ENCODE measurements at places on chromosomes 6 and 20.

DNA sequence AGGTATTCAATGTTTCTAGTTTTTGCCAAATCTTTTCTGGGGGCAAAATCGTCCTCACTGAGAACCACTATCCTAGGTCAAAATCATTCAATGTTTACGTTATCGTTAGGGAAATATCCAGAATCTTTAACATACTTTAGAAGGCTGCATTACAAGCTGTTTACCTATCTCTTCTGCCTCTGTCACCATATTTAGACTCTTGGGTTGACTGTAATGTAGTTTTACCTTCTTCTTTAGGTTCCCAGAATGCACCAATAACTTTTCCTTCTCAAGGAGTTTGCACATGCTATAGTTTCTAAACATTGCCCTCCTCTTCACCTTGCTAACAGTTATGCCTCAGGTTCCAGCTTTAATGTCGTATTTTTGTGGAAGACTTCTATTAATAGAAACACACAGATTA lies 1185.5 kb upstream of the ADGRB3 start:
- no peak for DNase-seq

GRCh38 chr6:108556866-108557493 lies 3.7 kb upstream of the FOXO3 start:
- peak; percentile 4 for DNase-seq

GRCh38 chr20:3106658-3107463 lies 22.3 kb upstream of the AVP start:
- DNase-seq, result no peak

DNA sequence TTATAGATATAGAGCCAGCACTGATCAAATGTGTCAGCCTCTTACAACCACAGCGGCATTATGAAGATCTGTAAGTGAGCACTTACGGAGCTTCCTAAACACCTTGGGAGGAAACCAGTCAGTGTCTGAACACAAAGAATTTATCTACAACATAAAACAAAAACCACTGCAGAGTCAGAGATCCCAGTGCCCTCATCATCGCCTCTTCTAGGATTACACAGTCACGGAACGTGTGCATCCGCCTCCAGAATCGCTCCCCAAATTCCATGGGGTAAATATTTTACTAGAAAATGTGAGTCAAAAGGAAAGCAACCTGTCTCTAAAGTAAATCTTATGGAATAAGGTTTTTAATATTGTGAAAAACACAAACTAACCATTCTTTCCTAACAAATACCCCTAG lies 243.6 kb downstream of the PACRG start:
- DNase-seq, result no peak

DNA sequence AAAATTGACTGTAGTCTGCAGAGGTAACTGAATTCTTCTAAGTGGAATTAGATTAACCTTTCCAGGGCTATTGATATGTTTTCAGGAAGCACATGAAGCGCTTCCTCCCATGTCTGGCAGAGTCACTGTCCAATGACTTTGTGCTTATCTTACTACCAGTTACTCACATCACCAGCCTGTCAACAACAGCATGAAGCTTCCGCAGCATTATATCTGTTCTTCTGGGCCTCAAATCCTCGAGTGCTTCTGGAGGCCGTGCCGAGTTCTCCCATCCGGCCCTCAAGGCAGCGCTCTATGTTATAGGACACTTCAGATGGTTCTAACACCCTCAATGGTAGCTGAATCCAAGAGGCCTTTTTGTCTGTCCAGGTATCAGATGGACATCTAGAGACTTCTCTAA lies 33.2 kb downstream of the PSMG4 start:
- DNase-seq, result no peak

DNA sequence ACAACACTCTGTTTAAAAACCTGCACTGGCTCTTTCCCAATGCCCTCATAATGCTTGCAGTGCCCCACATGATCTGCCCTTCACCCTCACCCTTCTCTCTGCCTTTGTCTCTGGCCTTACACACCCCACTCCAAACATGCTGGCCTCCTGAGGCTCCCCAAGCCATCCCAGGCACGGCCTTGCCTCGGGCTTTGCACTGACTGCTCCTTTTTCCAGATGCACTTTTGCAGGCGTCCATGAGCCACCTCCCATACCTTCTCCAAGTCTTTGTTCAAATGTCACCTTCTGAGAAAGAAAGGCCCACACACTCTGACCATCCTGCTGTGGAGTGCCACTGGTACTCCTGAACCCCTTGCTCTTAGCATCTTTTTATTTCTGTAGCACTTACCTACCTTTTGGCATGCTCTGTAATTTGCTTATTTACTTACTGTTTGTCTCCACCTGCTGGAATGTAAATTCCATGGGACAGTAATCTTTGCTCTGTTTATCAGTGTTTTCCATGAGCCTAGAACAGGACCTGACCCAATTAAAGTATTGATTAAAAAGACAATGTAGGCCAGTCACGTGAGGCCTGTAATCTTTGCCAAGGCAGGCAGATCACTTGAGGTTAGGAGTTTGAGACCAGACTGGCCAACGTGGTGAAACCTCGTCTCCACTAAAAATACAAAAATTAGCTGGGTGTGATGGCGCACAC lies 30.7 kb downstream of the GFRA4 start:
- DNase-seq, result no peak

DNA sequence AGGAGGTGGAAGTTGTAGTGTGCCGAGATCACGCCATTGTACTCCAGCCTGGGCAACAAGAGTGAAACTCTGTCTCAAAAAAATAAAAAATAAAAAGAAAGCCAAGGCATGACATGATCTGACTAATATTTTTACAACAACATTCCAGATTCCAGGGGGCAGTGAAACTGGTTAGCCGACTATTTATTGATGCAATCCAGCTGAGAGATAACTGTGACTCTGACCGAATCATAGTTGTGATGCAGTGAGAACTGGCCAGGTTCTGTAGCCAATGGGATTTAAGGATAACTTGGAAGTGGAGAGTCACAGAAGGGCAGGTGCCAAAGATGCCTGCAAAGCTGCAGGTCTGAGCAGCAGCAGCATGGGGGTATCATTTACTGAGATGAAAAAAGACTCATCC lies 82.9 kb upstream of the TSHZ2 start:
- DNase-seq, result no peak

DNA sequence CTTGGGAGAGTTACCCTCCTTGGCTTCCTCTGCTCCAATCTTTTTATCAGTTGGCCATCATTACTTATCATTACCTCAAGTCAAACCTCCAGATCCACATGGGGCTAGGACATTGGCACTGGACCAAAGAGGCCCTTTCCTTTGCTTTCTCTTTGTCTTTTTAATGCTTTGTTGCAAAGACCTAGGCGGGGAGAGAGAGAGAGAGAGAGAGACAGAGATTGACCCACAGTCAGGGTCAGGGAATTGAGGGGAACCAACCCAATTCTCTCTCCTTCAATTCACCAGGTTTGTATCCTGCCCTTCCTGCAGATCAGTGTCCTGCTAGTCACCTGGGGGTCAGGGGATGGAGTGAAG lies 3.5 kb upstream of the VEGFA start:
- no peak for DNase-seq

GRCh38 chr6:149060985-149061760 lies 256.3 kb upstream of the TAB2 start:
- DNase-seq, result peak; percentile 59

DNA sequence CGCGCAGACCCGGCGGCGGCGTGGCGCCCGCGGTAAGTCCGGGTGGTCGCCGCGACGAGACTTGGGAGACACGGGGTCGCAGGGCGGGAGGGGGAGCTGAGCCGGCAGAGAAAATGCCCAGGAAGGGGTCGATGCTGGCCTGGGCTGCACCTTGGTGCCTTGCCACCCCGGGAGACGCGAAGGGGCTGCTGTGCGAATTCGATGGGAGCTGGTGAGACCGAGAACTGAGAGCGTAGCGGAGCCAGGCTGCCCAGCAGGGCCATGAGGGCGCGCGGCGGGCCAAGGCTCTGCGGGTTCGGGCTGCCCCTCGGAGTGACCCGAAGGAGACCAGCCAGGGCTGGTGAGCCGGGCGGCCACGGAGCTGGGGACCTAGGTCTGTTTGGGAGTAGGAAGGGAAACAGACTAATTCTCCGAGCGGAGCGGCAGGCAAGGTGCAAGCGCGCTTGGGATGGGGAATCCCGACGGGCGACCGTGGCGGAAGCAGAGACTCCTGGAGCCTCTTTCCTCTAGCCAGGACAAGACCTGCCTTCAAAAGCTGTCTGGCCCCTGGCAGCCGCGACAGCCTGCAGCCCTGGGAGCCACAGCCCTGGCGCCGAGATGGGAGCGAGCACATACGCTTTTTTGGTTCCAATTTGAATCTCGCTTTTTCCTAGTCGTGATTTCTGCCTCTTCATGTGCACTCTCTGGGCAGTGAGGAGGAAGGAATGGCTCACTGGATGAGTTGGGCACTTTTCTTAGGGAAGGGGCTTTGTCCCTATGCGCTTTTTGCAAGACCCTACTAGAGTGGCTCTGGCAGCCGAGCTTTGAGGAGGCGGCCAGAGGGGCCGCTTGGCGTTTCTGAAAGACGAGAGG lies 691 bp downstream of the SYNDIG1 start:
- no peak for DNase-seq

- no peak for DNase-seq
Observed at GRCh38 chr20:61723529-61724257, 342.0 kb downstream of the TAF4 start.

GRCh38 chr20:51286758-51287157 lies 255.8 kb downstream of the NFATC2 start:
- no peak for DNase-seq

- no peak for DNase-seq
Observed at GRCh38 chr20:15653396-15654207, 919.6 kb downstream of the KIF16B start.

DNA sequence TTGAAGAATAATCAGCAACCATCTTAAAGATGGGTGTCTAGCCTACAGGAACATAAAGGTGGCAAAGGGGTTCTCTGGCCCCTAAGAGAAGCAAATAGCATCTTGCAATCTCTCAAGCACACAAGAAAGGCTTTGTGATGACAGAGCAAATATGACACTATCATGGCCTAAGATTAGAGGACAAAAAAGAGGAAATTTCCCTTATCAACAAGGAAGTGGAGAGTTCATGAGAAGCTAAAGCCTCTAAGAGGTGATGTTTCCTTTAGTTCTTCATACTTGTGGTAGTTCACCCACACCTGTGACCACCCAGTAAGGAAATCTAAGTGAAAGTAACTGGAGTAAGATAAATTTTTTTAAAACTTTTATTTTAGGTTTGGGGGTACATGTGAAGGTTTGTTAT lies 88.4 kb downstream of the OLIG3 start:
- no peak for DNase-seq

GRCh38 chr6:159832946-159833345 lies 32.9 kb downstream of the PNLDC1 start:
- no peak for DNase-seq

DNA sequence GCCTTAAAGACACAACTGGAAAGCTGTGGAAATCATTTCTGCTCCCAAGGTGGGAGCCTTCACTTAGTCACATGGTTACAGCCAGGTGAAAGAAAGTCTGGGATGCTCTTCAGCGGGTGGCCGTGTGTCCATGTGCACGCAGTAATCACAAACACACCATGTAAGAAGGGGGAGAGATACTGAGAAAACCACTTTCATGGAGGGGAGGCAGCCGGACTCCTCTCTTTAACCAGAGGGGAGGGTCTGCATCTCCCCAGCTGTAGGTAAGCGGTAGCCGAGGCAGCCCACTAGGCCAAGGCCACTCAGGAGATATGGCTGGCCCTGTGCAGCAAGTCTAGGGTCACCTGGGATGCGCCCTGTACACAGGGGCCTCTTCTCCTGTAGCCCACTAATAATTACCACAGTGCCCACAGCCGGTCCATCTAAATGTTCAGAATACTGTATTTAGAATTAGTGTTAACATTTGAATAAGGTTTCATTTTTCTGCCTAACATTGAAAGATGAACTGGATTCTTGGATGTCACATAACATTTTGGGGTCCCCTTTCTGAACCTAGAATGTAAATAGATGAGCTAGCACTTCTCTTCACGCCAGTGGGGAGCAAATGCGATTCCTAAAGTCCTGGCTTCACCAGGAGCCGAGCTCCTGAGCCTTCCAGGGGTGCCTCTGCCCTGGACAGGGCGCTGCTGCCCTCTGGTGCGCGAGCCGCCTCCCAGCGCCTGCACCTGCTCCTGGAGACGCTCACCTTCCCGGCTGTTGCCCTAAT lies 15.9 kb downstream of the GPR31 start:
- DNase-seq, result peak; percentile 27

DNA sequence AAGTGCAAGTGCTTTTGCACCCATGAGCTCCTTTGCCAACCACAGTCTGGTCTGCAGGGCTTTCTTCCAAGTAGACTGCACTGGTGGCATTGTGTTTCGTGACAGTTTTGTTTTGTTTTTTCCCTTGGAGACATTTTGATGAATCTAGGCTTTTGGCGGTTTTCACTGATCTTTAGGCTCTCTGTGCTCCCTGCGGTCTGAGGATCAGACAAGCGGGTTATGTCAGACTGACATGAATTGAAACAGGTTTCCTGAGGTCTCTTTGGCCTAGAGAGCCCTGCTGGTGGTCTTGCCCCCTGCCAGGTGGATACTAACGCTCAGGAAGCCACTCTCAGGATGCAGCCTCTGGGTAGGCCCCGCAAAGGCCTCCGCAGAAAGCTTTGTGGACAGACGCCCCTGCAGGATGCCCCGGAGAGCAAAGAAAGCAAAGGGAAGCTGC lies 555.4 kb upstream of the AGPAT4 start:
- no peak for DNase-seq

- DNase-seq, result no peak
Observed at GRCh38 chr6:33985313-33985751, 160.6 kb downstream of the GRM4 start.

- no peak for DNase-seq
Observed at GRCh38 chr20:50130356-50130723, 17.4 kb upstream of the UBE2V1 start.

- DNase-seq, result no peak
Observed at GRCh38 chr6:50998905-50999304, 180.2 kb downstream of the TFAP2B start.

DNA sequence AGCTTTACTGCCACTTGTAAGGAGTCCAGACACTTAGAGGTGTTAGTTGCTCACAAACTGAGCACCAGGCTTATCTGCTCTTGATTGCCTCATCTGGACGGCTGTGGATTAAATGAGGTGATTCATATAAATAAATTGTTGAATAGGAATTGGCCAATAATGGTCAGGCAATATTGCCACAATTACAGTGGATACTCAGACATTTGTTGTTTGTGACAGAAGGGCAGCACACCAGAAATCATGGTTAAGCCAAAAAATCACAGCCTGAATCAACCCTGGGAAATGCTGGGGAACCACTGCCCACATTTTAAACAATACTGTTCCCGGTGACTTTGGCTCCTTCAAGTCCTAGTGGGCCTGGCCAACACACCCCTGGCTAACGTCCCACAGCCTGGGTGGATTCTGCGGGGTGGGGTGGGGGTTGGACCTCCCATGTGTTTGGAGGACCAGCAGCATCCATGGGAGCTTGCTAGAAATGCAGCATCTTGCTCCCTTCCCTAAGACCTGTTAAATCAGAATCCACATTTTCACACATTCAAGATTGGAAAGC lies 29.5 kb upstream of the SPDEF start:
- DNase-seq, result no peak

GRCh38 chr6:141641406-141641805 lies 491.3 kb upstream of the GJE1 start:
- no peak for DNase-seq

DNA sequence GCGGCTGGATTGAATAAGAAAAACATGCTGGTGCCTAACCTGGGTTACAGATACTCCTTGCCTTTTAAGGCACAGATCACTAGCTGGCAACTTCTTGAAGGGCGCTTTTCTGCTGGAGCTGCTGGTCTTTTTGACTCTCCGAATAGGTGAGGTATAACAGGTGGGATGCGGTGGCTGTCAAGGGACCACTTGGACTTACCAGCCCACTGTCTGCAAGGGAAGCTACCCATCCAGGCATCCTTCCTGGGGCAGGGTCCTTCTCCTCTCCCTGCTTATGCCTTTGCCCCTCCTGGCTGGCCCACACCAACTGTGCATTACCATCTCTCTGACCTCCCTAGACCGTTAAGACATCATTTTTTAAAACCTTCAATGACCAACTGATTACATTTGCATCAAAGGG lies 57.4 kb downstream of the NPEPL1 start:
- no peak for DNase-seq
